Fibroblast of skin of right quadriceps (primary cell): ENCODE measurements at places on chromosomes 11 and 22.

DNA sequence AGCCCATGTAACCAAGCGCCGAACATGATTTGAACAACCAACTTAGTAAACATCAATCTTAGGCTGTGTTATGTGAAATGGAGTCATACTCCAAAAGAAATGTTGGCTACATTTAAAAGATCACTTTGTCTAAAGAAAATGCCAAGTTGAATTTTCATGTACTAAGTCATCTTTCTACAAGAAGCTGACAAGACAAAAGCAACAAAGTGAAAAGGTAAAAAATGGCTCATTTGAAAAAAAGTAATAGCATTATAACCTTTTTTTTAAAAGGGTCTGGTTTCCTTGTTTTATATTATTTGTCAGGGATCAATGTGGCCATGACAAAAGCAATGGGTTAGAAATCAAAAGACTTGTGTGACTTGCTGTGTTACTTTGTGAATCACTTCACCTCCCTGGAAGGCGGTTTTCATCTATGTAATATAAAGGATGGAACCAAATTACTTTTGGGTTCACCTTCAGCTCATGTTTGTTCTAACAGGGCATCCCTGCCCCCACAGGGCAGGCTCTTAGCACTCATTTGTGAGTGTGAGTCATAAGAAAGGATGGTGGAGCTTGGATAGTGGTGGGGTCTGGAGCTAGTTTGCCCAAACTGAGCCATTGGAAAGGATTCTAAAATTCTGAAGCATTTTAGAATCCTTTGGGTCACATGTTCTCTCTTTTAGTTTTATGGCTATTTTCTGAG is 131.9 kb upstream of the MTMR2 start:
- DNase-seq, result peak; percentile 85

DNA sequence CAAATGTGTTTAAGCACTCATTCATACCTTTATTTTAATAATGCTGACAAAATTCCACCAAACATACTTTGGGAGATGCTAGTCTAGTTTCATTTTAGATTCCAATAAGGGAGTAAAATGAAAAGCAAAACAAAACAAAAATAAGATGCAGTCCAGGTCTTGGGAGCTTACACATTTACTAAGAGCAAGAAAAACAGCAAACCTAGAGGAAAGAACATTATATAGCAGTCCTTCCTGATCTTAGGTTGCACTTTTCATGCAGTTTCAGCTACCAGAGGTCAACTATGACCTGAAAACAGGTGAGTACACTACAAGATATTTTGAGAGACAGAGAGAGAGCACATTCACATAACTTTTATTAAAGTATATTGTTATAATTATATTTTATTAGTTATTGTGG is 1100.9 kb downstream of the DLG2 start:
- no peak for DNase-seq

DNA sequence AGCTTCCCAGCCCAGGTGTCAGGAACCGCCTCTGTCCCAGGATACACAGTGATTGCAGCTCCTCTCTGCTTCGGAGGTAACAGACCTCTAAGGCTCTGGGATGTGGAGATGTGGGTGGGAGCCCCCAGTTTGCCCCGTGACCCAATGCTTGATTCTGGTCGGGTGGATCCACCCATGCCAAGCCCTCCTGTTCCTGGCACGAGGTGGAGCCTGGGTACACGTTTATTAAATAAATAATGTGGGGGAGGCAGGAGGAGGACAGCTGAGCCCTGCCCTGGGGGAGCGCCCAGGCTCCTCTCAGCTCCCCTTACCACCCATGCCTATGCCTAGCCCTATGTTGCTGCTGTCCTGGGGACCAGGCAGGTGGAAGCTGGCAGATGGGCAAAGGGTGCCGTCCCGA is 16.0 kb downstream of the ARHGEF17 start:
- no peak for DNase-seq

DNA sequence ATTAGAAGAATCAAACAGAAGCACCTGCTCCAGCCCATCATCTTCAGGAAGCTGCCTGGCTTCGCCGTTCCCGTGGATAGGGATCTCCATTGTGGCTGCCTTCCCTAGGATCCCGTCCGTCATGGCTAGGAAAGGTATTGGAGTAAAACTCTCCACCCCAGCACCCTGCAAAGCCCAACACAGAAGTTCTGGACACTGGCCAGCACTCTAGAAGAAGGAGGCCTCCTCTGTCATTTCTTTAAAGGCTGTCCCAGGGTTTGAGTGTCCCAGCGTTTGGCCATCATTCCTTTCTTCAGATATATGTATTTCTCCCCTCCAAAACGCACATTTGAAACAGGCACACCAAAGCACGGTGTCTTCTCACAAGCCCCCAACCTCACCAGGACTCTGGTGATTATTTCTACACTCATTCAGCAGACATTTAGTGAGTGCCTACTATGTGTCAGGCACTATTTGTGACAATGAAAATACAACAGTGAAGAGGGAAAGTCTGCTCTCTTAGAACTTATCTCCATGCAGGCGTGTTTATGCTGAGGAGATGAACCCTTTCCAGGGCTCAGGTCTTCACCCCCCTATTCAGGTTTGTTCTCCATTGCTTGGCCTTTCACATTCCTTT is 724 bp downstream of the ARFIP2 start:
- DNase-seq, result peak; percentile 11
